ENCODE measurements at places on chromosomes 2 and 18.

DNA sequence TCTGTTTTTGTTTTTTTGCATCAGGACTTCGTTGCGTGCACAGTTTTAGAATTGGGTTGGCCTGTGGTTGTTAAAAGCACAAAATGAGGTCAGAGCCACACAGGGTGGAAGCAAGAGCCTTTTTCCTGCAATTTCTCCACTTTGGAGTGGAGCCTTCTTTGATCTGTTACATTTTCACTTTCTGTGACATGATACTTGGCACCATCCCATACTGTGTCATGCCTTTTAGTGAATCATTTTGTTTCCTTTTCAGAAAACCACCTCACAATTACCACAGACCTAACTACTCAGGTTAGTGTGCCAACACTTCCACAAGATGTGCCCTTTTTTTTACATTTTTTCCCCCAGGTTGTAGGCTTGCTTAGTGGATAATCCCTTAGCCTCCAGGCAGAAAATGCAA is 32.5 kb downstream of the MERTK start:
- peak; percentile 39 for ATAC-seq

- ATAC-seq: no peak
Measured at GRCh38 chr2:199940373-199940772, 14.9 kb downstream of the TYW5 start.

GRCh38 chr2:18645315-18645714 is 55.9 kb upstream of the NT5C1B start:
- ATAC-seq: no peak

DNA sequence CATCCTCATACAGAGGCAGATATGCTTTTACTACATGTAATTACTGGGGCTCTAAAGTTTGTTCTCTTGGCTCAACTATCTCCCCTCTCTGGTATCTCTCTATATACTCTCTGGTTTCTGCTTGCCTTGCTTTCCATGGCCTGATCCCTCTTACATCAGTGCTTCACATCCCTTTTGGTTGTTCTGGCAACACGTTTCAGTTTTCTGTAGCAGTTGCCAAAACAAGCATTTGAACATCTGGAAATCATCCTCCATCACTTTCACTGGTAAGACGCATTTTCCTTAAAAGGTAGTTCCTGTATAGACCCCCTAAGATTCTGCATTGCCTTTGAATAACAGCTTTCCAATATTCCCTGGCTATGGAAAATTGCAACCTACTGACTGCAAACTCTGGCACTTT is 25.9 kb downstream of the COL5A2 start:
- no peak for ATAC-seq

DNA sequence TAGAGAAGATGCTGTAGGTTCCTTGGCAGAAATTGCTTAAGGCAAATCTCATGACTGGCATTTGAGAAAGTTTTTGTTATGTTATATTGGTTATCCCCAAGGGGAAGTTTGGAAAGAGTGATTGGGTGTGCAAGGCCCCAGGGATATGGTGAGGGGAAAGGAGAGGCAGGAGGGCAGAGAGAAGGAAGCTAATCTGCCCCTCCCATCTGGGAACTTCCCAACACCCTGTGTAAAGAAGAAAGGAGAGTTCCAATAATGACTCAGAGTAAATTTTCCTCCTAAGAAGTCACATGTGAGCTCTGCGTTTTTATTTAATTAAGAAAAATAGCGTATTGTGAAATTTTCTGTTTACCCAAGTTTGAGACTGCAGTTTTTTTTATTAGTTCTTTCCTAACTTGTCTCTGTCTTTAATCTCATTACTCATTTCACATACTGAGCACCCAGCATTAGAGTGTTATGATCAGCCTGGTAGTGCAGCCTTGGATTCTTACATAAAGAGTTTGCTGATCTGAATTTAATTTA is 3.1 kb upstream of the KYNU start:
- peak; percentile 89 for ATAC-seq

DNA sequence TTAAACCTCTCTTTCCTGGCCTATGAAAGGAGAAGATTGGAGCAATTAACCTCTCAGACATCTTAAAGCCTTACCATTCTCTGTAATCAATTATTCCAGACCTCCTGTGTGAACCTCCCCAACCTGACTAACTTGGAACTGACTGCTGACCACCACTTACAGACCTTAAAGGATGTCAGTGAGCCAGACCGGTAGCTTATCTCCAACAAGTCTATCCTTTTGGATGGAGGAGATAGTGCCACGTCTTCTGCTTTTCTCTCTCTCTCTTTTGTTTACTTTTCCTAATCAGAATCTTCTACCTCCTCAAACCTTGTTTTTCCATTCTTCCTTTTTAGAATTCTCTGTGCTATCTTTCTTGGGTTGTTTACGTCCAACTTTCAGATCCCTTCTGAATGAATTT is 57.2 kb downstream of the LRRTM1 start:
- ATAC-seq: no peak

GRCh38 chr2:121596221-121597080 is 52.8 kb downstream of the CLASP1 start:
- peak; percentile 78 for ATAC-seq
